Endodermal cell (in vitro differentiated cells): ENCODE measurements at places on chromosomes 7 and 10.

- no peak for DNase-seq
Observed at GRCh38 chr7:77184990-77185389, 14.6 kb downstream of the FGL2 start.

- DNase-seq, result no peak
Observed at GRCh38 chr7:37354656-37355131, 94.0 kb downstream of the ELMO1 start.

DNA sequence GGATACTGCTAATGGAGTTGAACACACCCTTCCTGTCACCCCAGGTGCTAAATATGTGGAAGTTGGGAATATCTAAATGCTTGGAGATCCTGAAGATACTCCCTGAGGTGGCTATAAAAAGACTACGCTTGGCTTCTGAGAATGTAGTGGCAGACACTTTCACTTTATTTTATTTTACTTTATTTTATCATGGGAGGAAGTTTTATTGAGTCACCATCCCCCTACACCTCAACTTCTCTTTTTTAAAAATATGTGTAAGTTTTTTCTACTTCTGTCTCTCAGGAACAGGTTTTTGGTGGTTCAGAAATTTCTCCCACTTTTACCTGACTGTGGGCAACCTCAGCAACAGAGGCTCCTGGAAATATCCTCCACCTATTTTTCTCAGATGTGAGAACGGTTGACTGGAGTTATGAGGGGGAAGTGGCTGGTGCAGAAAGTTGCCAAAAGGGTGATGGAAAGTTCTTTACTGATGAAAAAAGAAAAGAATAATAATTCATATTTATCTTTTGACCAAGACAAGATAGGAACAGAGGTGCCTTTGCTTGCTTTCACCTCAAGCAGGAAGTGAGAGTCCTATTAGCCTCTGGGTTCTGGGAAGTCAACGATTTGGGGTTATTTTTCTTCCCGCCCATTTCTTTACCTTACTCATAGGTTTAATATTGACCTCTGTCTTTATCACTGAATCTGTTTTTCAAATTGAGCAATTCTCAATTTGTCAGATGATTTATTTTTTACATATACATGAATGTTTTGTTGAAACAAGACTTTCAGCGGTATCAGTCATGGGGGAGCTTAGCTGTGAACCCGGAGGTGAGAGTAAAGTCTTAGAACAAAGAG is 103.6 kb downstream of the AHR start:
- DNase-seq, result no peak

DNA sequence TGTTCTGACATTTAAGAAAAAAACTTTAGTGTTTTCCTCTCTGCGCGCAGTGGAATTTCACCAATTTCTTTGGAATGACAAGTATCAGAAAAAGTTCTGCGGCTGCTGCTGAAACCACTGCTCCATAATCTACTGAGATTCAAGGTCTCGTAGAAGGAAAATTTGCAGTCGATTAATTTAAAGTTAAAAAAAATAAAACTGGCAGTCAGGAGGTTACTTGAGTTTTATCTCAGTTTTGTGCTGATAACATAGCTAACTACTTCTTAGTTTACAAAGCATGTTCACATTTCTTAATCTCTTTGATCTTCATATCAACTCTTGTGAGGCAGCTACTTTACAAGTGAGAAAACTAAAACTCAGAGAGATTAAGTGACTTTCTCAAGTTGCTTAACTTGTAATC is 18.2 kb upstream of the CALD1 start:
- no peak for DNase-seq

- DNase-seq, result peak; percentile 41
Observed at GRCh38 chr10:43942096-43942850, 293.6 kb upstream of the ZNF32 start.

GRCh38 chr7:133754708-133755107 is 372.4 kb upstream of the LRGUK start:
- no peak for DNase-seq

DNA sequence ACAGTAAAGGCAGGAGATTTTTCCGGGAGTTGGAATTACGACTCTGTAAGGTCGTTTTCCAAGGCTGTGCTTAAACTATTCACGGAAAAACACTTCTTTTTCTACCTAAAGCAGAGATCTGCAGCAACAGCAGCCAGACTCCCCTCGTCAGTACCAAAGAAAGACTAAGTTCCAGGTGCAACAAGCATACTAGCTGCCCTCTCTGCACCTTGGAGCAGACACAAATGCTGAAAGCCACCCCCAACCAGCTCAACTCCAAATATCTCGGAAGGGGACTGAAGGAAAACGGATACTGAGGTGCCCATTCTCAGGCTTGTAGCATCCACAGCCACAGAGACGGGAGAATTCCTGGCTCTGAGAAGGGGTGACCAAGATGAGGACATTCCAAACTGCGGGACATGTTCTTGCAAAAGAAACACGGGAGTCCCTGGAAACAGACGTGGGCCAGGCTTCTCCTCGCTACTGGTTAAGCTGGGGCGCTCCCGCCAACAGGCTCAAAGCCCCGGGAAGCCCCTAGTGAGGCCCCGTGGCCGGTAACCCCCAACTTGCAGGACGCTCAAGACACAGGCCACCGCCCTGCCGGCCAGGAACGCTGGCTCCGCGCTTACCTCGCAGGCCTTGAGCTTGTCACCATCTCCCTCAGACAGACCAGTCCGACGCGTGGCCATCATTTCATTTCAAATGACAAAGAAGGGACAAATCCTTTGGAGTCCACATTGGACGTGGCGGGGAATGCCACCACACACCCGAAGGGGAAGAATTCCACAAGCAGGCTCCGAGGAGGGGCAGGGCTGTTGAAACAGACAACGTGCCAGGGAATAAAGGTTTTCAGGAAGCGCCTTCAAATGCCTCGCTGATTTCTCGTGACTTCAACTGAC is 2.2 kb downstream of the ARHGAP21 start:
- DNase-seq, result peak; percentile 77
